ENCODE measurements at places on chromosomes 3 and 15. TPM values are rescaled to one million over a fixed set of nuclear protein-coding genes. Genes with fewer than 3 reads are reported as not detected.

DNA sequence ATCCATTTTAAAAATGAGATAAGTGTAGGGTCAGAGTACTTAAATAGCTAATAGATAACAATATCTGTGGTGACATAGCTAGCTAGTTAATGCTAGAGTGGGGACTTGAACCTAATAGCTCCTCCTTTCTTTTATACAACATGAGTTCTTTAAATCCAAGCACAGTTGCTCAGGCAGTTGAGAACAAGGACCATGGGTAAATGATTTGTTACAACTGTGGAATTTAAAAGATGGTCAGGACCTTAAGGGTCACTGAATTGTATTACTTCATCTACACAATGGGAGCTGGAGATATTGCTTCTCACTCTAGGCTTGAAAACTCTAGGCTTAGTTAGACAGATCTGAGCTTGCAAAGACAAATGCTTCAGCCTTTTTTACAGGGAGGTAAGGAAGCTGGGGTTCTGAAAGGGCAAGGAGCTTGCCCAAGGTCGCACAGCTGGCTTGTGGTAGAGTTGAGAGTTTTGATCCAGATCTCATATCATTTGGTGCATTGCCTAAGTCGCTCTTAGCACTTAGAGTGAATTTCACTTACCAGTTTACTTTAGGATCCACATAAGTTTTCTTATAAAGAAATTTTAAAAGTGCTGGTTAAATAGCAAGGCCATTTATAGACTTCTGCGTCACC, 90.2 kb downstream of the EDEM1 start:
- H3K4me3 ChIP-seq, result no peak overlapping the region
- no peaks in the 10 kb centered on the region for H3K36me3 ChIP-seq
- H3K27me3 ChIP-seq, result no peaks in the 10 kb centered on the region
- no peak overlapping the region for H3K27ac ChIP-seq
- no peak for DNase-seq
- no peaks in the 10 kb centered on the region for H3K4me1 ChIP-seq

The AGTR1 gene
- 5.2 TPM for total RNA-seq

The MLH1 gene
- total RNA-seq, result 58.5 TPM

DNA sequence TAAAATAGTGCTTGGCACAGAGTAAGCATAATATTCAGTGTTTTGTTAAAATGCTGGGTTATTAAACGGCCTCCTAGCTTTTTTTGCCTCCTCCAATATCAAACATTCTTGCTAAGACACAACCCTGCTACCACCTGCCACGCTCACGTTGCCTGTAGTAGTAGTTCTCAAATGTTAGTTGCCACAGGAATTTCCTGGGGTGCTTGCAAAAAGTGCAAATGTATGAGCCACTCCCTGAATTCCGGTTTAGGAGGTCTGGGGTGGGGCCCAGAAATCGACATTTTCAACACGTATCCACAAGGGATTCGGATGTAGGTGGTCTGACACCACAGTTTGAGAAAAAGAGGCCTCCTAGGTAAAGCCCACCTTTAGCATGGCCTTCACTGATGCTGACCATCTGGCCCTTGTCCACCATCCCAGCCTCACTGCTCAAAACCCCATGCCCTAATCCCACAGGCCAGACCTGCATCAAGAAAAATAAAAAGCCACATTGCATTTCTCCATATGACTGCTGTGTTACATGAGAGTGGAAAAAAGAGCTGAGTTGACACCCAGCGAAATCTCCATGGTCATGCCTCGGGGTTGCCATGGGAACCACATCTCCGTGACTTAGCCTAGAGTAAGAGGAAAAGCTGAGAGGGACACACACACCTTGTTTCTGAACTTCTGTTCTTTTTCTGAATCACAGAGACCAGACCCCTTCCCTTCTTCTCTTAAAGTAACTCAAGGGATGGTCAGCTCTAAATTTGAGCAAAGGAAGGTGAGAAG, 116.4 kb upstream of the HES1 start:
- H3K4me1 ChIP-seq, result peaks cover 4% of the 10 kb centered on the region
- no peak for DNase-seq
- no peak overlapping the region for H3K4me3 ChIP-seq
- peaks cover 3% of the 10 kb centered on the region for H3K27me3 ChIP-seq

- H3K36me3 ChIP-seq, result no peaks in the 10 kb centered on the region
- no peak overlapping the region for H3K27ac ChIP-seq
- no peak for DNase-seq
- H3K27me3 ChIP-seq, result no peaks in the 10 kb centered on the region
- H3K4me3 ChIP-seq, result no peak overlapping the region
- no peaks in the 10 kb centered on the region for H3K4me1 ChIP-seq
Observed at GRCh38 chr3:149871855-149872254, 58.8 kb downstream of the RNF13 start.

DNA sequence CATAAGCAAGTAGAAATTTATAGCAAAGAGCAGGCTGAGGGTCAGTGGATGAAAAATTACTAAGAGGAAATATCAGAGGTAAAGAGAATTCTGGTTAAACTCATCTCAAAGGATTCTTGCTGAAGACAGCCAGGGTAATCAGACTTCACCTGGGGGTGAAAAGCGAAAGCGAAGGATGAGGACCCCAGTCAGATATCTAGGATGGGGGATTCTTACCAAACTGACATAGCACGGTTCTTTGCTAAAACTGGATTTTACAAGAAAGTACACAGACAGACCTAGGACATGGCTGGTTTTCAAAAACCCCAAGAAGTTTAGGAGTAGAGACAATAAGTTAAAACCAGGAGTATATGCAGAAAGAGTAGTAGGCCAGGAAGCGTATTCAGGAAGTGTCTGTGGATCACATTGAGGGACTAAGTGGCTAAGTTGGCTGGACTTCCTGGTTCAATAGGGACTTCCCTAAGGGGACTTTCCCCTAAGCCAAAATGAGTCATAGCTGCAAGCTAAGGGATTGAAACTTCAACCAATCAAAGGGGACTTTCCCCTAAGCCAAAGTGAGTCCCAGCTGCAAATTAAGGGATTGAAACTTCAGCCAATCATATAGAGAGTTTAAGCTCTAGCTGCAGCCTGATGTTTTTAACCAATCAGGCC, 2.4 kb upstream of the CFAP91 start:
- no peaks in the 10 kb centered on the region for H3K36me3 ChIP-seq
- no peak for DNase-seq
- no peak overlapping the region for H3K4me3 ChIP-seq
- no peaks in the 10 kb centered on the region for H3K27me3 ChIP-seq
